ENCODE measurements at places on chromosomes 13 and 19. TPM values are rescaled to one million over a fixed set of nuclear protein-coding genes. Genes with fewer than 3 reads are reported as not detected.

GRCh38 chr19:47613165-47614020 lies 4.5 kb downstream of the BICRA start:
- no peak for DNase-seq

DNA sequence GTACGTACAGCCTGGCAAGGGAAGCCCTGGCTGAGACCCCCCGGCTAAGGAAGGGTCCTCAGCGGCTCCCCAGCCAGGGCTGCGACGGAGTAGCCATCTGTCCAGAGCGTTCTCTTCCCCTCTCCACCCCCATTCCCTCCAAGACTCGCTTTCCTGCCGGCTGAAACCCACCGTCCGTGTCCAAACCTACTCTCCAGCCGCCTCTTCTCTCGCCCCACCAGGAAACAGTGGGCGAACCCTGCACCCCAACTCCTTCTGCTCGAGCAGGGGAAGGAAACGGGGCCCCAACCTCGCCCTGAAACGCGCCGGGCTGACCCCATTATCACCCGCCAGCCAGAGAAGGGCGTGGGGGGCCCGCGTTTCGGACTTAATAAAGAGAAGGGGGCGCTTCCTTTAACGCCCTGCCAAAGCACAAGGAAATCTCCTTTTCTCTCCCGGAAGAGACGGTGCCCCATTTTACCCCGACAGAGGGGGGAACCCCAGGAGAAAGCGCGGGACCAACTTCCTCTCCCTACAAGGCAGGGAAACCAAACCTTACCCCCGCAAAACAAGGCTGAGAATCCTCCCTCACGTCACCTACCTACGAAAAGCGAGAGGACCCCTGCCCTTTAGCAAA lies 2.5 kb downstream of the ZC3H4 start:
- peak; percentile 23 for DNase-seq

GARIN5A gene
- total RNA-seq: 0.20 TPM

ANGPTL4 gene
- total RNA-seq: 1.5 TPM

GRCh38 chr19:33438987-33439781 lies 65.7 kb downstream of the CEBPG start:
- no peak for DNase-seq

DNA sequence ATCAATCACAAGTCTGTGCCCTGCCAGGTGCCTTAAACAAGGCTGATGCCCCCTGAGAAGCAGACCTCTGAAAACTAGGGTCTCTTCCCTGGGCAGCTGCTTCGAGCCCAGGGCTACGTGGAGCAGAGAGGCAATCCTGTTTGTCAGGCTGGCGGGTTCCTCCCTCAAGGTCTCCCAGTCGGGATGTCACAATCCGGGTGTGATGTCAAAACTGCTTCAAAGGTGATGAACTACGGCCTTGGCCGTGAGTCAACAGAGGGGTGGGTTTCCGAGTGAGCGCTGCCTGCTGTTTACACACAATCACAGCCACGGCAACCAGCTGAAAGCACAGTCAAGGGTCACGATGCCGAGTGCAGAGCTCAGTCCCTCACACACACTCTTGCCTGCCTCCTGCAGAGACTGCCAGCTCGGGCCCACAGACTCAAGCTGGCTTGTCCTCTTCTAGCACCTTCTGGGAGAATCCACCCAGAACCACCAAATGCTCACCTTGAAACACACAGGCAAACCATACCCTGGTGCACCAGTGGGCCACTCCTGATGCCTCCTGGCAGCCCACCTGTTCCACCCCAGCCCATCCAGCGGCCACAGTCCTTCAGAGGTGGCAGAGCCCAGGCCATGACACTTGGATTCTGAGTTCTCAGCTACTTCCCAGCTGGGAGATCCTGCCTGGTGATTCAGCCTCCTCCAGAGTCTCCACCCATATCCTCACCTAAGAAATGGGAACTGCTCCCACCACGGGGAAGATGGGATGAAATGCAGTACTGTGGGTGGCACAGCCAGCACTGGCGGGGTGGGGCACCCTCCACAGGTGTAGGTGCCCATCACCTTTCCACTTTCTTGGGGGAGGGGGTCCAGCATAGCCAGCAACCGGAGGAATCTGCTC lies 6.8 kb downstream of the ELL start:
- peak; percentile 93 for DNase-seq

CYP4F8 gene
- total RNA-seq: not detected

CEACAM8 gene
- total RNA-seq: not detected

DLEU7 gene
- total RNA-seq: not detected

ZNF253 gene
- total RNA-seq: 4.4 TPM

IFNL1 gene
- not detected for total RNA-seq

DNA sequence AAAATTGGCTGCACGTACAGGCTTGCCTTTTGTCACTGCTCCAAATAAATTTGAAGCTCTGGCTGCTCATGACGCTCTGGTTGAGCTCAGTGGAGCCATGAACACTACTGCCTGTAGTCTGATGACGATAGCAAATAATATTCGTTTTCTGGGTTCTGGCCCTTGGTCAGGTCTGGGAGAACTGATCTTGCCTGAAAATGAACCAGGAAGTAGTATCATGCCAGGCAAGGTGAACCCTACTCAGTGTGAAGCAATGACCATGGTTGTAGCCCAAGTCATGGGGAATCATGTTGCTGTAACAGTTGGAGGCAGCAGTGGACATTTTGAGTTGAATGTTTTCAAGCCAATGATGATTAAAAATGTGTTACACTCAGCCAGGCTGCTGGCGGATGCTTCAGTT lies 16.1 kb upstream of the AKAP11 start:
- DNase-seq: peak; percentile 25

DNA sequence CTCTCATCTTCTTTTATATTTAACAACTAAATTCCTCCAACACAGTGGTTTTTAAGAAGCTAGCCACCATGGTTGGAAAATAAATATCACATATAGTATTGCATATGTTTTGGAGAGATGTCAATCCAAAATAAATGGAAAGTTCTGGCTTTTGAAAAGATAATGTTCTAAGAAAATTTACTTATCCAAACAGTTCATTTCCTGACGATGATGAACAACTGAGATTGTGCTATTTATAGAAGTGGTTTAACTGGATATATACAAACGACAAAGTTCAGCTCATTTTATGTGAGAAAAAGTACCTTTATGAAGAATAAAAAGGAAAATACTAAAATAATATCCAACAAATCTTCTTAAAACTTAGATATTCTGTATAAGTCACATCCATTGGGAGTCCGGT lies 174.7 kb downstream of the MZT1 start:
- DNase-seq: no peak

Data from lung microvascular endothelial cell (primary cell).